ENCODE measurements at places on chromosomes 2 and 18.

GRCh38 chr18:70355620-70356385 lies 67.0 kb downstream of the SOCS6 start:
- DNase-seq = no peak

- no peak for DNase-seq
Measured at GRCh38 chr18:10792181-10792580, 266.4 kb downstream of the NAPG start.

DNA sequence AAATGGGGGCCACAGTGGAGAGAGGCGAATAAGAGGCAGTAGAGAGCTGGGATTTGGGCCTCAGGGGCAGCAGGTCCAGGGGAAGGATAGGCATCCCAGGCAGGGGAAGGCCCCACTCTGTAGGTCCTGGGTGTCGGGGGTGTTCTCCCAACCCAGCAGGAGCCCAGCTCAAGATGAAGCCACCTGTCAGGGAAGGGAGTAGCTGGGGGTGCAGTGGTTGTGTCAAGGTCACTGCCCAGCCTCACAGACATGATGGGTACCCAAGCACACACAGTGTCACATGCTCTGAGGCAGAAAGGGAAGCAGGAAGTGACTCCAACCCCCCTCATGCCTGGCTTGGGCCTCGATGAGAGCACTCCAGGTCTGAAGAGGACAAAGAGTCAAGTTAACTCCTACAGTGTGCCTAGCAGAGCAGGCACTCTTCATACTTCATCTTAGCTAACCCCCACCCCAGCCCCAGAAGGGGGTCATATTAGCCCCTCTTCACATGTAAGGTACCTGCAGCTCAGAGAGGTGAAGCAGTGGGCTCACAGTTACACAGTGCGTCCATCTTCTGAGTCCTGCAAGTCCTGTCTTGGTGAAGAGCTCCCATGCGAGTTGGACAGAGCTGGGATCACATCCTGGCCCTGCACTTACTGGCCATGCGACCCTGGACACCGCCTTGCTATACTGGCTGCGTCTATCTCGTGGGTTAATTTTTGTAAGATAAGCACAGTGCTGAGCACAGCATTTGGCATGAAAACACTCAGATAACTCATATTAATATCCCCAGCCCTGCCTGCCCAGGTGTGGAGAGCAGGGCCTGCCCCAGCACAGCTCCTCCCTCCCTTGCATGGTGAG lies 72.6 kb upstream of the DAPL1 start:
- no peak for DNase-seq

DNA sequence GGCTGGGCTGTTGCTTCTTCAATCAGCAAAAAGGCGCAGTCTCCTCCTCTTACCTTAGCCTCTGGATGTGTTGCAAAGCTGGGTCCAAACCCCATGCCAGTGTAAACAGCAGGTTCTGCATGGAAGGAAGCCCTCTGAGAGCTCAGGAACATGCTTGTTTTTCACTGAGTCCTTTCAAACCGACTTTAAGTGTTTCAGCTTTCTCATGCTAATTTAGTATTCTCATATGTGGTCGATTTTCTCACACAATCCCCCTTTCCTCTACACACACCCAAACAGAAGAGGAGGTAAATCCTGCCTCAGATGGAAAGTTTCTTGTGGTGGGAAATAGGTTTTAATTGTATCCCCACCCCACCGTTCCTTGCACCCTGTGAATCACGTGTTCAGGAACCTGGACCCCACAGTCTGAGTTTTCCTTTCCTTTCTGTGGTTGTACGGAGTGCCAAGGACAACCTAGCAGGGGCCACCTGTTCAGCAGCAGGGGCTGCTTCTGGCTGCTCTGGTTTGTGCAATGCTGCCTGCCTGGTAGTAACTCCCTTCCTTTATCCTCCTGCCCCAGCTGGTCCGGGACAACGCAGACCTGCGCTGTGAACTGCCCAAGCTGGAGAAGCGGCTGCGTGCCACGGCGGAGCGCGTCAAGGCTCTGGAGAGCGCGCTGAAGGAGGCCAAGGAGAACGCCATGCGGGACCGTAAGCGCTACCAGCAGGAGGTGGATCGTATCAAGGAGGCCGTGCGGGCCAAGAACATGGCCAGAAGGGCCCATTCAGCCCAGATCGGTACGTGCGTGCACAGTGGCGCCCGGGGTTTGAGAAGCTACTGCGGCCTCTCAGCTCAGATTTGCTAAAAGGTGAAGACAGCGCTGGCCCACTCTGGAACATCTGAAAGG lies 28.7 kb upstream of the LYPD6B start:
- no peak for DNase-seq

DNA sequence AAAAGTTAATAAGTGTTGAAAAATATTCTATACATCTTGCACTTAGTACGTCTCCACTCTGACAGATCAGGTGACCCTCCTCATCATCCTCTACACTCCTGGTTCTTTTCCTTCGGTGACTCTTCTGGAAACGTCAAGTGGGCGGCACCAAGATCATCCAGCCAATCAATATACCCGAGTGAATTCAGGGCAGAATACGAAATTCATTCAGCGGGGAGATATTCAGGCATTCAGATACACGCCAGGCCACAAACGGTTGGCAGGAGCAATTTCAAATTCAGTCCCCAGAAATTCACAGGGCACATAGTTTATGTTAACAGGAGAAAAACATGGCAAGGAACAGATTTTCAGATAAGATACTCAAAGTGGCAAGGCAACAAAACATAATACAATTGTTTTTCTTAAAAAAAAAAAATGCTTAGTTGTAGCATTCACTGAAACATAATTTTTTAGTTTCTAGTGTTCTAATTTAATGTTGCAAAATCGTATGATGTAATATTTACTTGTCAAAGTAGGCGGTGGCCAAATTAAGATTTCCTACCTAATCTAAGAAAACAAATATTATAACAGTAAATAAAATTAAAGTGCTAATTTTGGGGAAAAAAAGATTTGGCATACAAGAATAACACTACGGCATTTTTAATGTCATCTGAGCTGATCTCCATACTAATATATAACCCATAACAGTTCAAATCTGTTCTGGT lies 4.2 kb downstream of the CLK1 start:
- no peak for DNase-seq

DNA sequence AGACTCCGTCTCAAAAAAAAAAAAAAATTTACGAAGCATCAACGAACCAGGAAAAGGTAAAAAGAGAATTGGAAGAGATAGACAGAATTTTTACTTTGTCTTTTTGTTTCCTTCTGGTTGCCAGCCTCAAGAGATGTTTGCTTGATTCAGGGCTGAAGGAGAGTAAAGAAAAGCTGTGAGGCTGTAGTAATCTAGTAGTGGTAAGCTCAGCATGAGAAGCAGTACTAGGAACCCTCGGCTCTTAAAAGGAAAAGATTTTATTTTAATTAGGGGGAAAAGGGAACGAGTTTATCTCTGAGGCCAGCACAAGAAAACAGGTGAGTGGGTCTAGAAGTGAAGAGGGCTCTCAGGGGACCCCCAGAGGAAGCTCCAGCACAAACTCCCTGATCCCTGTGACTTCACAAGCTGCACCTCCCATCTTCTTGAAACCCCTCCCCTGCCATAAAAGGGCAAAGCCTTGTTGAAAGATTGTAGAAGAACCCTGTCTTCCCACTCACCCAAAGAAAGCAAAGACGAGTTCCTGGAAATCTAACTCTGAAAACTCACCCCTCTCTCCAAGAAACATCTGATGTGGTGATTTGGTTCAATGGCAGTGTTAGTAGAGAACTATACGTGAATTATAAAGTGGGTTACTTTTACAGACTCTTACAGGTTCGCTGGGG lies 8.6 kb downstream of the RBMS1 start:
- no peak for DNase-seq

- DNase-seq = no peak
Measured at GRCh38 chr18:66994790-66995189, 390.9 kb upstream of the CDH19 start.
